ENCODE measurements at places on chromosomes 16 and 17. TPM values are rescaled to one million over a fixed set of nuclear protein-coding genes. Genes with fewer than 3 reads are reported as not detected.
A peak's percentile ranks its signal among the peaks of the same experiment; 100 is the strongest.

- H3K4me3 ChIP-seq, result peak overlapping the region; percentile 65
- peak overlapping the region; percentile 97 for H3K27ac ChIP-seq
- H3K36me3 ChIP-seq, result peaks cover 46% of the 10 kb centered on the region
- H3K4me1 ChIP-seq, result peaks cover 98% of the 10 kb centered on the region
- DNase-seq, result peak; percentile 60
- H3K27me3 ChIP-seq, result no peaks in the 10 kb centered on the region
These were observed 299.8 kb downstream of the SEC14L1 start for GRCh38 chr17:77440560-77440981.

GRCh38 chr16:65834688-65835087, 531.8 kb upstream of the CDH5 start:
- no peaks in the 10 kb centered on the region for H3K27me3 ChIP-seq
- H3K36me3 ChIP-seq, result no peaks in the 10 kb centered on the region
- H3K4me1 ChIP-seq, result no peaks in the 10 kb centered on the region

GRCh38 chr17:39928858-39929645, 1.5 kb downstream of the LRRC3C start:
- H3K36me3 ChIP-seq, result peaks cover 17% of the 10 kb centered on the region
- H3K4me1 ChIP-seq, result peaks cover 41% of the 10 kb centered on the region
- no peak overlapping the region for H3K27ac ChIP-seq
- no peaks in the 10 kb centered on the region for H3K27me3 ChIP-seq
- DNase-seq, result no peak

GRCh38 chr17:21377705-21378396, 1.7 kb downstream of the KCNJ12 start:
- peaks cover 2% of the 10 kb centered on the region for H3K4me1 ChIP-seq
- no peak overlapping the region for H3K27ac ChIP-seq
- no peak overlapping the region for H3K4me3 ChIP-seq
- H3K36me3 ChIP-seq, result no peaks in the 10 kb centered on the region
- H3K27me3 ChIP-seq, result peaks cover 27% of the 10 kb centered on the region

GRCh38 chr17:28042721-28043291, 329 bp downstream of the NLK start:
- peak overlapping the region; percentile 82 for H3K27ac ChIP-seq
- peaks cover 5% of the 10 kb centered on the region for H3K27me3 ChIP-seq
- H3K4me3 ChIP-seq, result peak overlapping the region; percentile 83
- H3K4me1 ChIP-seq, result peaks cover 70% of the 10 kb centered on the region
- peaks cover 29% of the 10 kb centered on the region for H3K36me3 ChIP-seq

DNA sequence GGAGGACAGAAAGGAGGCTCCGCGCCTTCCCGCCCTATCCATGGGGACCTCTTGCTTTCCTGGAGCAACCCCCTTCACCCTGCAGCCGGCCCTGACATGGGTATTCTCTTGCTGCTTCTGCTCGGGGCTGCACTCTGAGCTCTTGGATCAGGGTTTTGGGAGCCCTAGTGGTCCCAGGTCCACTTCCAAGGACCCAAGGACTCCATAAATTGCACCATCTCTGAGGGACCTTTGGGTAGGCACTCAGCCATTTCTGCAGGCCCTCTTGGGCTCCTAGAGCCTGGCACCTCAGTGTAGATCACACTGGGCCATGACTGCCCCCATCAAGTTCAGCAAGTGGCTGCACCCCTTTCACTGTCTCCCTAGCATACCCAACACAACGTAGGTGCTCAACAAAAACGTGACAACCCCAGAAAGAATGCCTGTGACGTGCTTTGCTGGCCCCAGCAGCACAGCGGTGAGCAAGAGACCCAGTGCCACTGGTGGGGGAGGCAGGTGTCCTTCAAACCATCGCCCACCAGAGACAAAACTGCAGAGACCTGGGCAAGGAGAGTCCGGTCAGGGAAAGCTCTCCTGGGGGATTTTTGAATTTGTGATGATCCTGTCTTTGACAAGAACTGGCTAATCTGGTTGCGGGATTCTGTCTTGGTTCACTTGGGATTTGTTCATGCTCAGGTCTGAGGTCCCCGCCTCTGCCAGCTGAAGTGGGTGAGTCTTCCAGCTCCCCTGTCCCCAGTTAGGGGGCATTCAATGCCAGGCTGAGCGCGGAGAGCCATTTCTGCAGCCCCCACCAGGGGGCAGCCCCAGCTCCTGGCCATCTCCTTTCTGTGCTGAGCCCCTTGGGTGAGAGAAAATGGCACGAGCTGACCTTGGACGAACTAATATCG, 2.5 kb upstream of the RAB11FIP4 start:
- DNase-seq, result peak; percentile 42
- peaks cover 8% of the 10 kb centered on the region for H3K4me1 ChIP-seq
- H3K36me3 ChIP-seq, result no peaks in the 10 kb centered on the region
- H3K27ac ChIP-seq, result no peak overlapping the region
- peaks cover 41% of the 10 kb centered on the region for H3K27me3 ChIP-seq
- no peak overlapping the region for H3K4me3 ChIP-seq

DNA sequence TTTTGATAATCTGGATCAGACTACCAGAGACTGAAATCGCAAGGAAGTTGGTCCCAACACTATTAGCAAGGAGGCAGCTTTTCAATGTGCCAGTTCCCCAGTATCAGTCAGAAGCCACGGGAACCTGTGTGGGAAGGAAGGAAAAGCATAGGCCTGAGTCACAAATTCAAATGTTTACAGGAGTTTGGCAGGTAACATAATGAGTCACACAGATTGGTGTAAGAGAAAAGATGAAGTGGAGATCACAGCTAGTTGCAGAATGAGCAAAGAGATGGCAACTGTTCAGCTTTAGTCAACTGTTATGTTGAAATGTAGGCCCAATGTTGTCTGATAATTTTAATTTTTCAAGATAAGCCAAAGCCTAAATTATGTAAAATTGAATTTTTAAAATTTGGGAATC, 28.1 kb upstream of the ITGA2B start:
- H3K27me3 ChIP-seq, result no peaks in the 10 kb centered on the region
- peaks cover 22% of the 10 kb centered on the region for H3K36me3 ChIP-seq
- H3K4me3 ChIP-seq, result no peak overlapping the region
- H3K27ac ChIP-seq, result no peak overlapping the region

DNA sequence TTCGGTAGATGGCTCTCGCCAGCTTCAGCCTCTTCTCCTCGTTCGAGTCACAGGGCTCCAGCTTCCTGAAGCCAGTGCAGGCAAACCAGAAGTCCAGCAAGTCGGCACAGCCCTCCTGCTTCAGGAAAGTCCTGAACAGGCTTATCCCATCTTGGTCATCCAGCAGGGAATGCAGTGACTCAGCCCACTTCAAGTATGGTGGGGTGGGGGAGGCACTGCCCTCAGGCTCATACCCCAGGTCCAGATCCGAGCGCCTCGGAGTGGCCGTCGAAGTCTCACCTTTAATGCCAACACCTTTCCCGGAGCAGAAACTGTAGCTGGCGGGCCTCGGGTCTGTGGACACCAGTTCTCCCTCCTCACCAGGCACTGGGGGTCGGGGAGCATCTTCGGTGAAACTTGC, 5.9 kb downstream of the AXIN1 start:
- H3K27me3 ChIP-seq, result no peaks in the 10 kb centered on the region
- no peak overlapping the region for H3K4me3 ChIP-seq
- H3K36me3 ChIP-seq, result peaks cover 44% of the 10 kb centered on the region
- no peak overlapping the region for H3K27ac ChIP-seq
- H3K4me1 ChIP-seq, result peaks cover 59% of the 10 kb centered on the region

DNA sequence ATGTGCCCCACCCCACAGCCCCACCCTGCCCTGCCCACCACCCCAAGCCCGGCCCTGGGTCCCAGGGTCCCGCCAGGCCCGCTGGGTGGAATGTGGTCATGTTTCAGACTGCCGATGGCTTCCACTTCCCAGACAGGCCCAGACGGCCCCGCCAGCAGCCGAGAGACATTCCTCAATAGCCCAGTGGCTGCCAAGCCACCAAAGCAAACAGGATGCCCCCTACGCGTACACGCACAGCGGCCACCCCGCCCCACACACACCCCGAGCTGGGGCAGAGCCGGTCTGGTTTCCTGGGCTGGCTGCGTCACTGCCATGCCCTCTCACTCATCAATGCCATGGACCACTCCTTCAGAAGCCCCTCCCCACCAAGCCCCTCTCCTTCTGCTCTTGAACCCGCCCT, 1.2 kb upstream of the KRT17 start:
- no peaks in the 10 kb centered on the region for H3K4me1 ChIP-seq
- H3K27ac ChIP-seq, result no peak overlapping the region
- no peaks in the 10 kb centered on the region for H3K27me3 ChIP-seq
- no peak for DNase-seq
- no peak overlapping the region for H3K4me3 ChIP-seq

DNA sequence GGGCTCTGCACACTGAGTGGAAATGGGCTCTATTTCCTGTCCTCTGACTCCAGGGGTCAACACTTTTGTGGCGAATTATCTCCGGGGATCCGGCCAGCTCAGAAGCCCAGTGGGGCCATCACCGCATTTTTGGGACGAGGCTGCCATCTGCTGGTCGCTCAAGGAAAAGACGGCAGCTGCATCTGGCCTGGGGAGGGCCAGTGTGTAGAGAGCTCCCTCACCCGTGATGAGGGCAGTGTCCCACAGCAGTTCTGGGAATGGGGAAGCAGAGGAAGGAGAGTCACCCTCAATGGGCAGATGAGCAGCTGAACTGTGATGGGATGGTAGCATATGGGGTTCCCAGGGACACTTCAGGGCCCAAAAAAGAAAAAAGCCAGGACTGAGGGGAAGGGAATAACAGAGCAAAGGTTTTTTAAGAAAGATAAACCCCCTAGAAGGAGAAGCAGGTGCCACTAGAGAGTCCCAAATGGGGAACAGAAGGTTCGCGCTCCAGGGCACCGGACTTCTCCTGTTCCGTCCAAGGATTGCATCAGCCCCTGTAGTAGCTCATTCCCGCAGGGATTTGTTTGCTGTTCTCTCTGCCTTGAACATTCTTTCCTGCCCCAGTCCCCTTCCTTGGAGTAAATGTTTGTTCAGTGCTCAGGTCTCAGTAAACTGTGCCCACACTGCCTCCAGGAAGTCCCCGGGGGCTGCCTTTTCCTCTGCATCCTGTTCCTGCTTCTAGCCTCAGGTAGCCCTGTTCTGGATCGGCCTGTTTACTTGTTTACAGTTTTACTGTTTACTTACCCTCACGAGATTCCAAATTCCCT, 9.3 kb upstream of the ABCC12 start:
- H3K27me3 ChIP-seq, result peaks cover 4% of the 10 kb centered on the region
- H3K4me3 ChIP-seq, result no peak overlapping the region
- peaks cover 14% of the 10 kb centered on the region for H3K4me1 ChIP-seq
- H3K27ac ChIP-seq, result no peak overlapping the region
- no peaks in the 10 kb centered on the region for H3K36me3 ChIP-seq

Gene SMTNL2
- total RNA-seq, result not detected

Gene SLC47A1
- not detected for total RNA-seq

Gene ADAMTS18
- not detected for total RNA-seq

Gene KRTAP9-8
- not detected for total RNA-seq

Gene SHISA6
- not detected for total RNA-seq

Gene MAFG
- total RNA-seq, result 15.8 TPM

Measured in activated CD4-positive, alpha-beta T cell treated with anti-CD3 and anti-CD28 coated beads, Interleukin-2, amount 10 ng/mL, durations not matched to agents 7 days and 5 days (primary cell).